ENCODE measurements at places on chromosomes 12 and 14. TPM values are rescaled to one million over a fixed set of nuclear protein-coding genes. Genes with fewer than 3 reads are reported as not detected.
A peak's percentile ranks its signal among the peaks of the same experiment; 100 is the strongest.

DNA sequence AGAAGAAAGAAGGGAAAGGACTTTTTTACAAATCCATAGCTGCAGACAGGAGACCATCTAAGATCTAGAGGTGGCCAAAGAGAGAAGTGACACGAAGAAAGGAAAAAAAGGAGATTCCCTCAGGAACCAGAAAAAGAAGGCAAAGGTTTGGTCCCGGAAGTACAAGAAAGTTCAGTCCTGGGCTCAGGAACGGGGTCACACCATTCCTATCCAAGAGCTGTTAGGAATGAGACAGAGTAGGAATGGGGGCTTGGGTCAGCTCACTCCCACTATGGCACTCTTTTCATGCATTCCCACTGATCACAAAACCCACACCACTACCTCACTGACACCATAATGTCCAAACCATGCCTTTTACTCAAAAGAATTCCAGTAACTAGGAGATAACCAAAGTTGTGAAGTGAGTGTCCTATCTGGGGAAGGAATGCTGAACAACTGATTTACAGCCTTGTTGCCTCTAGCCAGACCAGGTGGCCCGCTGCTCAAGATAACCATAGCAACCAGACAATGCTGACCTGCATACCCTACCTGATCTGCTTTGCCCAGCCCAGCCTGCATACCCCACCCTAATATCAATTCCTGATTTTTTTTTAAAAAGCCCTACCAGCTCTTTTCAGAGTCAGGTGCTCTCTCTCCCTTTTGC lies 8.4 kb downstream of the PPP2R3C start:
- DNase-seq: no peak

ART4 gene
- not detected for total RNA-seq

- no peak for DNase-seq
These were observed 2.7 kb upstream of the SIVA1 start for GRCh38 chr14:104750056-104750752.

DNA sequence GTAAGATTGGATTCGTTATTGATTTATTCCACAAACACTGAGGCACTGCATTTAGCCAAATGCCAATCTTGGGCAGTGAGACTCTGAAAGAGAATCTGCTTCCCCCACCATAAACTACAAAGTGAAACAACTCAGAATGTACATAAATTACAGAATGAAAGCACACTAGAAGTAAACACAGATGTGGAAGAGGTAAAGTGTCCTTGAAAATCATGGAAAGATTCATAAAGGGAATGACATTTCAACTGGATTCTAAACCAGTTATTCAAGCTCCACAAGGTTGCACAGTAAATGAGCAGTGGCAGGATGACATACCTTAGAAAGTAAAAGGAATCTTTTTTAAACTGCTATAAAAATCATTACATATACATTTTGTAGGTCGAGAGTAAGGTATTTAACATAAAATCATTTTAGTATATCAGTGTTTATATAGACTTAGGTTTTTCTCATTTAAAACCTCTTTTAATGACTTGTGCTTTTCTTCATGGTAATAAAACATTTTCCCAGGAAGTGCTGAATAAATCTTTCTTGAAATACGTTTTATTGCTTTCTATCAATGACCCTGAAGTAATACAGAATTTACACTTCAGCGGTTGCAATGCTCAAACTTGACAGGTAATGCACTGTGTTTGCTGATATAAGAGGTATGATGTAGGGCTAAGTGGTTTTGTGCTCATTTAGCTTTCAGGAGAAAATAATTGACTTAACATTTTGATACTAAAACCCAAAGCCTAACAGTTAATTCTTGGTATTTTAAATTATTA lies 270.6 kb downstream of the NAV3 start:
- DNase-seq: no peak

DNA sequence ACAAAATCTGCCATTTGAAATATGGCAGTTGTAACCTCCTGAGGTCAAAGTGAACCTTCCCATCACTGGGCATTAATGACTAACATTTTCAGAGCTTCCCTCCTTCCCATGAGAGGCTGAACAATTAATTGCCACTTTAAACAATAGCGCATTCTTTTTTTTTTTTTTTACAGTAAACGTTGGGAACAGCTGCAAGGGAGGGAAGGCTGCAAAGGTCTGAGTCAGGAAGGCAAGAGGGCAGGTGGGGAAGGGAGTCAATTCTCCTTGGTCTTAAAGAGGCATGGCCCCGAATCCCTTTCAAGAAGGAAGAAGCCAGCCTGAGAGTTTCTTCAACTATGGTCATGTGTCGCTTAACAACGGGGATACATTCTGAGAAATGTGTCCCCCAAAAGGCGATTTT lies 41.0 kb upstream of the PLEKHG3 start:
- DNase-seq: no peak

DNA sequence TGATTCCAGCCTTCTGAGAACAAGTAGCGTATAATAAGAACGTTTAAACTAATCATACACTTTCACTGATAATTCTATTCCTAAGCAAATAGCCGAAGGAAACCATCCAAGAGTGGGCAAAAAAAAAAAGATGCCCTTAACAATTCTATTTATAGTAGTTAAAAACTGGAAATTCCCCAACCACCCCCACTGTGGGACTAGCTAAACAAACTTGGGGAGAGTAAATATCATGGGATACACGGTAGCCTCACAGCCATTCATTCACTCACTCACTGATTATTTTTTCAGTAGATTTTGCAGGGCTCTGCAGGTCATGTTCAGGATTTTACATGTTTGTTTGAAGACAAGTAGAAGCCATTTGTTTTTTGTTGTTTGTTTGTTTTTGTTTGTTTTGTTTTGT lies 197.0 kb downstream of the ETV6 start:
- DNase-seq: no peak

NGB gene
- 4.1 TPM for total RNA-seq

DNA sequence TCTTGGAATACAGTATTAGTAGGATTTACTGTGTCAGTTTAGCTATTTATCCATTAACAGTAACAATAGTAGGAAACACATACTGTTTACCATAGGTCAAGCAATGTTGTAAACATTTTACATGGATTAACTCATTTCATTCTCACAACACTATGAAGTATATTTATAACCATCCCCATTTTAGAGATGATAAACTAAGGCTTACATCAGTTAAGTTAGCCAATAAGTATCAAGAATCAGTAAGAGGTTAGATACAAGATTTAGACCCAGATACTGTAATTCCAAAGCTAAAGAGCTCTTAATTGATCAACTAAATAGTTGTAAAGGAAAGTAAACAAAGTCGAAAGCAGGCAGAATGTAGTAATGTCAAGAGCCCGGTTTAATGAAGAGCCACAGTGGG lies 1.1 kb downstream of the SYNJ2BP start:
- DNase-seq: no peak

- DNase-seq: peak; percentile 50
These were observed 14.3 kb downstream of the POMT2 start for GRCh38 chr14:77306416-77306815.

CLECL1 gene
- not detected for total RNA-seq

CLEC9A gene
- not detected for total RNA-seq

DNA sequence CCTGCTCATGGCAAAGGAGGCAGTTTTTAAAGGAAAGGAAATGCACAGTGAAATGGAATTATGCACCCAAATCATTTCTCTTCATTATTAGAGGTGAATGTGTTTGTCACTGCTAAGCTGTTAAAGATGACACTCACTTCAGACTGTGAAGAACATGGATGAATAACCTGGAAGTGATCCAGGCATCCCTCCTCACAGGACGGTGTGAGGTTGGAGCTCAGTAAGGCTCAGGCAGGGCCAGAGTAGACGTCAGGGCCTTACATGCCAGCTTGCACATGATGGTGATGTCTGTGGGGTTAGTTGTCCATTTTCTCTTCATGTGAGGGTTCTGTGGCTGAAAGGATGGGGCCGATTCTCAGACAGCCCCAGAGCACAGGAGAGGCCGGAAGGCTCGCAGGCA lies 273.1 kb downstream of the PCNX1 start:
- DNase-seq: no peak

- DNase-seq: no peak
These were observed 6.8 kb downstream of the VRK1 start for GRCh38 chr14:96803958-96804357.

Measured in occipital lobe (tissue), 3 donors.